ENCODE measurements at places on chromosomes 2 and 18.

DNA sequence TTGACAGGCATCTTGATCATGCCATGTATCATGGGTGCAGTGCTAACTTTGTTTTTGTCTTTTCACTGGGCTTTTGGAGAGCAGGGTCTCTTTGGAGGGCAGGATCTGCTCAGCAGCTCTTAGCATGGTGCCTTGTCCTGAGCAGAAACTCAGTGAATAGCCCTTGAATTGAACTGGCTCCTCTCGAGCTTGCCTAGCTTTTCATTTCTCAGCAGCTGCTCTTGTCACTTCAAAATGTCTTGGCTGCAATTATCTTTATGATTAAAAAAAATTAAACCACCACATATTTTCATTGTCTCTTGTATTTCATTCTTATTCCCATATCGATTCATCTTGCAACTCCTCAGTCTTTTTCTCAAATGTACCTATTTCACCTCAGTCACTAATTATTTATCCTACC, 50.5 kb downstream of the CCDC85A start:
- DNase-seq, result no peak

DNA sequence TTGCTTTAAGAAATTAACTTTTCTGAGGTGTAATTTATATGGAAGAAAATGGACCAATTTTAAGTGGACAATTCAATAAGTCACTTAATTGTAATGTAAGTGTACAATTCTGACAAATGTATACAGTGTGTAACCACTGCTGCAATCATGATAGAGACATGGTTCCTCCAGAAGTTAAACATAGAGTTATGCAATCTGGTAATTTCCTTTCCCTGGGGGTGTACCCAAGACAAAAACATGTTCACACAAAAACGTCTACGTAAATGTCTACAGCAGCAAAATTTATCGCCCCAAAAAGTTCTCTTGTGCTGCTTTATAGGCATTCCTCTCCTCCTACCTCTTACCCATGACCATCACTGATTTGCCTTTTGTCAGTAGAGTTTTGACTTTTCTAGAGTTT, 141.5 kb downstream of the AQP4 start:
- no peak for DNase-seq

DNA sequence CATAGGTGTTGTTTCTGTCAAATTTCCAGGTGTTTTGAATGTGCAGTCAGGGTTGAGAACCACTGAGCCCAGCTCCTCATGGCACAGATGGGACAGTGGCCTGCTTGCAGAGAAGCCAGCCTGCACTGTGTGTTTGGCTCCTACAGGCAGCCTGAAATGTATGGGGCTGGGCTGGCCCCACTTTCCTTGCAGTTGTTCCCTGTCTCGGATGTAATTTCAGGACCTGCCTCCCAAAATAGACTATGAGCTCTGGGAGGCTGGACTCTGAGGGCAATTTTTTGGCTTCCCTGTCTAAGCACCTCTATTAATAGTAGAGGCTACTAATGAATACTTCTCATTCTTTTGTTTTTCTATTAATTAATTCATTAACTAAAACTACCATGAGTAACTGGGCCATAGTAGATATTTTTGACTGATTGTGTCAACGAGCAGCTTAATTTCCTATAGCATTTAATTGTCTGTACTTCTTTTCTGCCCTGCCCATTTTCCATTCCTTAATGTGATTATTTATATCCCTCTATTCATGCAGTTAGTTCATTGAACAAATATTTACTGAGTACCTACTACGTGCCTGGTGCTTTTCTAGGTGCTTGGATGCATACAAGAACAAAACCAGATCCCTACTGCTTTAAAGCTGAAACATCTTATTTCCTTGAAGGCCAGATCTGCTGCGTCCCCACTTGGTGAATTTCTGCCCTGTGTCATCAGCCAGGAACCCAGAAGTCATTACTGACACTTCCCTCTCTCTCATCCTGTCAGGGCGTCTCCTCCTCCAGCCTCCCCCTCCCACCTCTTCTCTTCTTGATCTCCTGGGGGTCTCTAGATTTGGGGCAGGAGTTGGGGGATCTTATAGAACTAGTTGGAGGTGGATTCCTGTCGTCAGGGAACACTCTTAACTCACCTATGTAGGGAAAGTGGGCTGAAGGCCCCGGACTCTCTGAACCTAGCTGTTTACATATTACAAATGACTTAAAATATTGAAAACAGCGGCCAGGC, 16.3 kb downstream of the DYSF start:
- no peak for DNase-seq

- DNase-seq, result no peak
Observed at GRCh38 chr2:27855476-27855875, 34.7 kb downstream of the RBKS start.

DNA sequence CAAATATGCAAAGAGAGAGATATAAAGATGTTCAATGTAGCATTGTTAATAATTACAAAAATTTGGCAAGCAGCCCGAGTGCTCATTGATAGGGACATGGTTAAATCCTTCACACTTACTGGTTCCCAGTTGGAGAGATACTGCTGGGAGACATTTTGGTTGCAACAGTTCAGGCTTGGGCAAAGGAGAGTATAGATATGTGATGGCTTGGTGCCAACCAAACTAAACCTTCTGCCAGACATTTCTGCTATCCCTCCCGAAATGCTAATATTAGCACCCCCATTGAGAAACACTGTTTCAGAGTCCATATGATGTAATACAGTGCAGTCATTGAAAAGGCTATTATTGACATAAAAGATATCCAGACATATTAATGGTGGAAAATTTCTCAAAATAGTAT, 11.5 kb downstream of the GEN1 start:
- DNase-seq, result no peak

GRCh38 chr2:168649105-168649504, 153.3 kb upstream of the NOSTRIN start:
- no peak for DNase-seq

All from NCI-H1694 (cell line).